AG10803 (cell line): ENCODE measurements at places on chromosomes 5 and 9.

DNA sequence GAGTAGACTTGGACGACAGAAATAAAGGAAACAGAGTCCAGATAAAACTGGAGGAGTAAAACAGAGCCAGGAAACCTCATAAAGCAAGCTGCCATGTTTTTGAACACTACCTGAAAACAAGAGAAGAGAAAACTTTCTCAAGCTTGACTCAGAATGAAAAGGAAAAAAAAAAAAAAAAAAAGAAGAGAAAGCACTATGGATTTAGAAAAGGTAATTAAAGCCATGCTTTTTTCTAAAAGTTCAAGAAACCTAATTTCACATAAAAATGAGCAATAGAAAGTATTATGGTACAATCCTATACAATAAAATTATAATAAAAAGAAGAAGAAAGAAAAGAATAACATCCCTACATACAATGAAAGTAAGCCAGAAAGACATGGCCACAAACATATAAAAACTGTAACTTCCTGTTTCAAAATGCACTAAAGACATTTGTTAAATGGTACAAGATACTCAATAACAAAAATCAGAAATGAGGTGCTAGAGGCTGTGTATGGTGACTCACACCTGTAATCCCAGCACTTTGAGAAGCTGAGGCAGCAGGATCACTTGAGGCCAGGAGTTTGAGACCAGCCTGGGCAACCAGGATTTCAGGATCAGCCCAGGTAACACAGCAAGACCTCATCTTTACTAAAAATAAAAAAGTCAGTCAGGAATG, 129.5 kb downstream of the SIL1 start:
- no peak for DNase-seq

GRCh38 chr9:129321286-129322021, 143.4 kb upstream of the IER5L start:
- DNase-seq: no peak

- DNase-seq: no peak
Measured at GRCh38 chr5:152246401-152246800, 158.7 kb downstream of the NMUR2 start.

GRCh38 chr9:132006677-132007370, 72.8 kb downstream of the MED27 start:
- DNase-seq: peak; percentile 70

GRCh38 chr5:64659289-64659688, 31.0 kb upstream of the SHISAL2B start:
- DNase-seq: no peak

DNA sequence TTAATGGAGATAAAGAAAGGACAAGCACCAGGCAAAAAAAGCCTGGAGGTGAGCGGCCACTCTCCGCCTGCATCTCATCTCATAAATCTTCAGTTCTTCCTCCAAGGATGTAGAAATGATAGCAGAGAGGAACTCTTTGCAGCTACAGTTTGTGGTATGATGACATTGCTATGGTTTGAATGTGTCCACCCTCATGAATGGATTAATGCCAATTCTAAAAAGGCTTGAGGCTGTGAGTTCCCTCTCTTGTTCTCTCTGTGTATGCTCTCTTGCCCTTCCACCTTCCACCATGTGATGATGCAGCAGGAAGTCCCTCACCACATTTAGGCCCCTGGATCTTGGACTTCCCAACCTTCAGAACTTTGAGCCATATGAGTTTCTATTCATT, 126.4 kb downstream of the SPOCK1 start:
- peak; percentile 62 for DNase-seq

- DNase-seq: no peak
Measured at GRCh38 chr5:50535393-50535792, 94.3 kb upstream of the EMB start.
